NCI-H774 (cell line): ENCODE measurements at places on chromosomes 4 and X.

GRCh38 chr4:14025111-14025510, 397.6 kb upstream of the BOD1L1 start:
- DNase-seq = no peak

DNA sequence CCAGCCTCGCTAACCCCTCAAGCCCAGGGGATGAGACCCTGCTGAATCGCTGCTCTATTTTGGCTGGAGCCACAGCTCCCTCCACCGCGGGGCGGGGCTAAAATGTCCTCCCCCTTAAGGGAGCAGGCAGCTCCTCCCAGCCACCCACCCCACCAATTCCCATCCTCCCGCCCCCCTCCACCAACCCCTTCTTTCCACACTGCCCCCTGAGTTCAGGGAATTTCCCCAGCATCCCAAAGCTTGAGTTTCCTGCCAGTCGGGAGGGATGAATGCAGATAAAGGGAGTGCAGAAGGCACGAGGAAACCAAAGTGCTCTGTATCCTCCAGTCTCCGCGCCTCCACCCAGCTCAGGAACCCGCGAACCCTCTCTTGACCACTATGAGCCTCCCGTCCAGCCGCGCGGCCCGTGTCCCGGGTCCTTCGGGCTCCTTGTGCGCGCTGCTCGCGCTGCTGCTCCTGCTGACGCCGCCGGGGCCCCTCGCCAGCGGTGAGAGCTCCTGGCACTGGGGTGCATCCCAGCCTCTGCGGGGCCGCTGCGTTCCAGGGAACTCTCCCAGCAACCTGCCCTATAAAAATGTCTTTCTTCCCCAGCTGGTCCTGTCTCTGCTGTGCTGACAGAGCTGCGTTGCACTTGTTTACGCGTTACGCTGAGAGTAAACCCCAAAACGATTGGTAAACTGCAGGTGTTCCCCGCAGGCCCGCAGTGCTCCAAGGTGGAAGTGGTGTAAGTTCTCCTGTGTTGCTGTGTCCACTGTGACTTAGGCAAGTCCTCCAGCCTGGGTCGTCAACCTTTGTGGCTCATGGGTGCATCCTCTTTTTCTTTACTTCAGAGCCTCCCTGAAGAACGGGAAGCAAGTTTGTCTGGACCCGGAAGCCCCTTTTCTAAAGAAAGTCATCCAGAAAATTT, at the start of gene CXCL6:
TSS of gene CXCL6 (plus strand) at position 306 of the 907 bp plus-strand sequence. CDS start at position 379, 73 bp downstream.
- DNase-seq = no peak

GRCh38 chr4:47686294-47686872, 151.5 kb downstream of the CORIN start:
- no peak for DNase-seq

DNA sequence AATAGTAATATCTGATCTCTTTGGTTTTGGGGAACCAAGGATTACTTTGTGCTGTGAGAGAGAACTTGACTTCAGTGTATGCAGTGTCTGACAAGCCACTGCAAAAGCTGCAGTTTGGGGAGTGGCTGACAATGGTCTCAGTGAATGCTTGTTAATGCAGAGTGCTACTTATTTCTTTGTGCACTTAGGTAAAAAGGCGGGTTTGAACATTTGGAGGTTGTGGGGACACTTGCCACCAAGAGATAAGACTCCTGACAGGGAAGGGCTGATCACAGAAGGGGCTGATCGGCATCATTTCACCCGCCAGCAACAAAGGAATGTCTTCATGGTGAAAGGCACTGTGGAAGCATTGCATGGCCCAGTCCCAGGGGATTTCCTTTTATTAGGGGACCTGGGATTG, 28.6 kb upstream of the USP46 start:
- DNase-seq = no peak

DNA sequence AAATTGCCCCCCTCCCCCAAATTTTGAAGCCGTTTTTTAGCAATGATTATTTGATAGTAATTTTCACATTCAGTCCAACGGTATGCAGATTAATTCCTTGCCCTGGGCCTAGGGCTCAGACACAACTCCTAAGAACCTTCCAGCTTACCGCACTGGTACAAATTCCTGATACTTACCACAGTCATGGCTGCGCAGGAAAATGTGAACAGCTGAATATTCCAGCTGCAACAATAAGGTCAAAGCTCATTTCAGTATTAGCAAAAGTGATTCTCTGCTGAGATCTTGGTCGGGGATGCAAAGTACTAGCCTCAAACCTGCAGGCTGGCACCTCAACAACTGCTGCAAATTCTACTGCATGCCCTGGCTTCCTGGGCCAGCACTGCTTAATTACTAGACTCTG, 3.0 kb downstream of the ATP11C start:
- no peak for DNase-seq
